ENCODE measurements at places on chromosomes 6 and 20.

DNA sequence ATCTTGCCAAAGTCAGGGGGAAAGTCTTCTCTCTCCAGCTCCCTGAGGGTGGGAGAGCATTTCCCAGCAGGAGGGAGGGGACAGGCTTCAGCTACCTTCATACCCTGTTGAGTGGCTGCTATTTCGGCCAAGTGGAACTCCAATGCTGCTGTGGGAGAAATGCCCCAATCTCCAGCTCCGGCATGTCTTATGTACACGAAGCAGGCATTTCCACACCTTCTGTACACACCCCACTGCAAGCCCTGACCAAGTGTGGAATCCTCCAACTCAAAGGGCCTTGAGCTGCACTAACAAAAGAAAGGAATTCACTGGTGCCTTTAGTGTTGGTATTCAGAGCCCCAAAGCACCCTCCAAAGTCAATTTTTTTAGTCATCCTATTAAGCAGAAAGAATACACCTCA is 313.6 kb upstream of the NT5E start:
- DNase-seq, result no peak

DNA sequence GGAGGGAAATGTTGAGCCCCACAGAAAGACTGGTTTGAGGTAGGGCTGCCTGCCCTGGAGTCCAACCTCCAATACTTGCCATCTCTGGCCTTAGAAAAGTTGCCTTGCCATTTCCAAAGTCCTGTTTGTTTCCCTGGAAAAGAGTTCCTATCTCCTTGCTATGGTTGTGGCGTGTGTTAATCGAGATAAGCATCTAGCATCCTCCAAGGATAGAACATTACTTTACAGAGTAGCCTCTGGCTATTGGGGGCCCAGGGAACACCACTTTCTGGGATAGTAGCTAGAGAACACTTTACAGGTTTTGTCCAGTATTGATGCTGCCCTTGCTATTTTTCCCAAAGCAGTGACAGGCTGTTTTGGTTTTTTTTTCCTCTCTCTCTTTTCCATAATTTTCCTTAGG is 57.4 kb upstream of the SASH1 start:
- DNase-seq, result no peak

GRCh38 chr6:151034825-151035781 is 169.6 kb downstream of the MTHFD1L start:
- DNase-seq, result no peak

DNA sequence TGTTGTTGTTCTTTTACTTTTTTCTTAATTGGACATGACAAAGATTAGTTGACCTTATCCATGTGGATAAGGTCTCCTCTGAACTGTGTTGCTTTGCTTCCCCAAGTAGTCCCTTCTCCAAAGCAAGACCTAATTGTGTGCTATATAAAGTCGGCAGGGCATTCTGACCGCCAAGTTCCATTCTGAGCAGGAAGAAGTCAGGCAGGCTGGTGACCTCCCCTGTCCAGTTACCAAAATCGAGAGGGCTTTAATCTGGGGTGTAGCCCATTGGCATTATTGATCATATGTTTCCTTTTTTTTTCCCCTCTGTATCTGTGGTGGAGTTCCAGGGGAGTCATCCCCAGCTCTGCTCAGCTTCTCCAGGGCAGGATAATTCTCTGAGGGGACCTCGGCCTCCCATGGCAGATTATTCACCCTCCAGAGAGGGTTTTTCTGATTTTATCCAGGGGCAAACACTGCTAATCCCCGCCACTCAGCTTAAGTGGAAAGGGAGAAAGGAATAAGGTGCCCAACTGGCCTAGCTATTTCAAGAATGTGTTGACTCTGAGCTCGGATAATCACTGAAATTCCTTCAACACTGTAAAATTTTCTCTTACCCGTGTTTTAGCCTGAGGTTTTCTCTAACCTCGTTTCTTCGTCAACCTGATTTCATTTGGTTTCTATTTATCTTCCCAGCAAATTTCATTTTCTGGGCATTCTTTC is 71.8 kb upstream of the L3MBTL3 start:
- DNase-seq, result no peak

DNA sequence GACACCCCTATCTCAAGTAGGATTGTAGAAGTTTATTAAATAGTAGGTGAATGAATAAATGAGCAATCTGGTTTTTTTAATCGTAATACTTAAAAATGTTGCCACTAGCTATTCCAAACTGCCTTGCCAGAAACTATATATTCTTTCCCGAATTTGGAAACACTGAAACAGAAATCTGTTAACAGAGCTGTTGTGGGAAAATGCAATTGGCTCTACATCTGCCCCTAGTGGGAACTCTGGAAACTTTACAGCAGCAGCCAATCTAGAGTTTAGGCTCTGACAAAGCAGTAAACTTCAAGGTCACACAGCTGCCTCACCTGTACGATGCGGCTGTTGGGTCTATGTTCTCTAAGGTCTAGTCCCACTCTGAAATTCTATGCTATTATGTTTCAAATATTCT is 41.7 kb downstream of the SYNE1 start:
- no peak for DNase-seq

GRCh38 chr6:36621371-36621855 is 27.3 kb downstream of the SRSF3 start:
- DNase-seq, result no peak

- no peak for DNase-seq
Measured at GRCh38 chr6:150894191-150894744, 28.8 kb downstream of the MTHFD1L start.

- no peak for DNase-seq
Measured at GRCh38 chr20:62347445-62347844, 19.7 kb downstream of the LAMA5 start.

- no peak for DNase-seq
Measured at GRCh38 chr6:167956491-167956890, 41.0 kb upstream of the KIF25 start.

GRCh38 chr6:37499433-37500293 is at the start of gene CCDC167:
Gene CCDC167 (minus strand): TSS chr6:37499893. CDS start chr6:37499863, 30 bp downstream.
- DNase-seq, result peak; percentile 95

DNA sequence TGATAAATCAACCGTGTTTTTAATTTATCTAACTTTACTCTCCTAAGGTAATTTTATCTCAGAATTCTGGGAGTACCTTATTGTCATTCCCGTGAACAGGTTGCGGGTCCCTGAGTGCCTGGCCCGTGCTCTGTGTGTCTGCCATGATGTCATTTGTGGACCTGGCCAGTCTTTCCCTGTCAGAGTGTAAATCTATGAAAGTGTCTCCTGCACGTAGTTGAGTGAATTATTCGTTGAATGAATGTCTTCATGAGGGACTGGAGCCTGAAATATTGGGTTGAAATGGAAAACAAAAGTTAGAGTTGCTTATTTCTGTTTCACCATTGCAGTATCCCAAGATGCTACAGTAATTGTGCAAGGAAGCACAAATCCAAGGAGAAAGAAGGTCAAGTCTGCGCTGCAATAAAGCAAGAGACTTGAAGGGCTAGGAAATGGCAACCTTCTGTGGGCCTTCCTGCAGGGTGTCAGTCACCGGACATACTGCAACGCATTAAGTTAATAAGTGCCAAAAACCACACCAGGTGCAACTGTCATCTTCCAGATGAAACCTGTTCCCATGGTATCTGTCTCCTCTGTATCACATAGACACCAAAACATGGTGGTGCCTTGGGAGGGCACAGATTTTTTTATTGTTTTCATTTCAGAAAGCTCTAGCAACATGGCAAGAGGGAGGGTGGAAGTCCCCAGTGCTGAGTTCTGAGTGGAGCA is 135.5 kb downstream of the ZDHHC14 start:
- no peak for DNase-seq

GRCh38 chr20:15098351-15098750 is 760.9 kb upstream of the FLRT3 start:
- DNase-seq, result no peak

- DNase-seq, result no peak
Measured at GRCh38 chr6:6006006-6006427, 708 bp downstream of the NRN1 start.

DNA sequence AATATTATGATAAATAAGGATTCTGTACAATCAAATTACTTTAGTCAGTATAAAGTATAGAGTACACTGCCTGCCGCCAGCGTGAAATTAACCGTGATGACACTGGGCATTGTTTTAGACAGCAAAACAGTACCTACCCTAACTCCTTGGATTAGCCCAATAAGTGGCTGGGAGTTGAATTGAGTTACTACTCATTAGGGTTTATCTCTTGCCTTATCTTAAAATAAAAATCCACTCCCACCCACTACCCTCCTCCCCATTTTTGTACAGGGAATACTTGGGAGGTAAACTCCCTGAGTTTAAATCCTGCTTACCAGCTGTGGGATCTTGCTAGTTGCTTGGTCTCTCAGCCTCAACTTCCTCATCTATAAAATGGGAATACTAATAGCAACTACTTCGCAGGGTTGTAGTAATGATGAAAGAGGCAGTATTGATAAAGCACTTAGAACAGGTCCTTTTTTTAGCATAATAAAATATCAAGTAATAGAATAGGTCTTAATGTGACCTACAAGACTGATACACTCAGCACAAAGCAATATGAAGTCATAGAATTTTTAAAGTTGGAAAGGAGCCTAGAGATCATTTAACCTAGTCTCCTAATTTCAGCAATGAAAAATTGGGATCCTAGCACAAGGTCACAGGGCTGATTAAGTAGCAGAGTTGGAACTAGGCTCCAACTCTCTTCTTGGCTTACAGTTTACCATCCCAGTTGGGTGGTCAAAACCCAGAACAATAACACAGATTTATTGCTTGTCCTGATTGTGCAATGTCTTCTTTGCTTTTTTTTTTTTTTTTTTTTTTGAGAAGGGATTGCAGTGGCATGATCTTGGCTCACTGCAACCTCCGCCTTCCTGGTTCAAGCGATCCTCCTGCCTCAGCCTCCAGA is 23.8 kb downstream of the PHACTR2 start:
- DNase-seq, result no peak

GRCh38 chr20:63695424-63696305 is 787 bp upstream of the TNFRSF6B start:
- DNase-seq, result no peak

GRCh38 chr6:126102358-126102757 is 116.0 kb downstream of the TRMT11 start:
- no peak for DNase-seq

DNA sequence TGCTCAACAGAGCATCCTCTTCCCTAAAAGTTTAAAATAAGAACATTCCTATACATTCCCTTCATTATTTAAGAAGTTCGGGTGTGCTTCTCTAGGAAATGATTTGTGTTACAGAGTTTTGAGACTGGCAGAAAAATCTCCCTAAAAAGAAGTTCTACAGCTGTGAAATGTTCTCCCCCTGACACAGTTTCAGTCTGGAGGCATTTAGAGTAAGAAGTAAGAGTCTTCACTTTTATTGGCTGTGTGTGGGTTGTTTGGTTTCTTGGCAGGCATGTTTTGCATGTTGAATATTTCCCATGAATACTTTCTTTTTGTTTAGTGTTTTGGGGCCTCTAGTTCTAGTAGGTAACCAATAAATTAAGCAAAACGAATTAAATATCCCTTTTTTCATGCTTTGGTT is 195.9 kb downstream of the TENT5A start:
- DNase-seq, result no peak

- no peak for DNase-seq
Measured at GRCh38 chr20:8461186-8461585, 329.1 kb downstream of the PLCB1 start.

GRCh38 chr6:75065523-75065922 is 140.3 kb downstream of the COL12A1 start:
- no peak for DNase-seq

DNA sequence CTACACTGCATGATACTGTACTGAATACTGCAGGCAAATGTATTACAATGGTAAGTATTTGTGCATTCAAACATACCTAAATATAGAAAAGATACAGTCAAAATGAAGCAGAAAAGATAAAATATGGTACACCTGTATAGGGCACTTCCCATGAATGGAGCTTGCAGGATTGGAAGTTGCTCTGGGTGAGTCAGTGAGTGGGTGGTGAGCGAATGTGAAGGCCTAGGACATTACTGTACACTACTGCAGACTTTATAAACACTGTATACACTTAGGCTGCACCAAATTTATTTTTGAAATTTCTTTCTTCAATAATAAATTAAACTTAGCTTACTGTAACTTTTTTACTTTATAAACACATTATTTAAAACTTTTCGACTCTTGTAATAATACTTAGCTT is 213.1 kb downstream of the ATXN1 start:
- no peak for DNase-seq

- DNase-seq, result no peak
Measured at GRCh38 chr6:30113841-30114240, 951 bp upstream of the TRIM31 start.

GRCh38 chr6:159578629-159579028 is 114.4 kb downstream of the SOD2 start:
- no peak for DNase-seq

GRCh38 chr6:39923394-39923793 is 10.9 kb downstream of the MOCS1 start:
- no peak for DNase-seq

DNA sequence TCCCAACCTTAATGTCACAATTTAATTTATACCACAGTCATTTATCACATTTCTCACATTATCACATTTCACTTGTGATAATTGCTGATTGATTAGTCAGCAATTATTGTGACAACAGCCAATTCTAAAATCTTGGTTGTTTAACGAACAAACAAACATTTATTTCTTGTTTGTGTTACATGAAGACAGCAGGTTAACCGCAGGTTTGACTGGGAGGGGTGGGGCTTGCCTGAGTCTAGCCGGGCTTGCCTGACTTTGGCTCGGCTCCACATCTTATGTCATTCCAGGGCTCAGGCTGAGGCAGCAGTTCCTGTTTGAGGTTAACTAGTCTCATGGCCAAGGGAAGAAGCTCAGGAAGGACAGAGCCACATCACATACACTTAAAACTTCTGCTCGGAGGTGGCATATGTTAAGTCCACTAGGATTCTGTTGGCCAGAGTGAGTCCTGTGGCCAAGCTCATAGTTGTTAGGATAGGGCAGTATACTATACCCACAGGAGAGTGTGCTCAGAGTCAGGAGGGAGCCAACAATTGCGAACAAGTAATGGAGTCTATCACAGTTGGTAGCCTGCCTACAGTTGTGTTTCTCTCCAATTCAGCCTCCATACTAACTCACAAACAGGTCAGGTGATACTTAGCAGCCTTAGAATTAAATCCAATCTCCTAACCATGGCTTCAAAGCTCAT is 90.0 kb upstream of the IFNGR1 start:
- DNase-seq, result no peak

DNA sequence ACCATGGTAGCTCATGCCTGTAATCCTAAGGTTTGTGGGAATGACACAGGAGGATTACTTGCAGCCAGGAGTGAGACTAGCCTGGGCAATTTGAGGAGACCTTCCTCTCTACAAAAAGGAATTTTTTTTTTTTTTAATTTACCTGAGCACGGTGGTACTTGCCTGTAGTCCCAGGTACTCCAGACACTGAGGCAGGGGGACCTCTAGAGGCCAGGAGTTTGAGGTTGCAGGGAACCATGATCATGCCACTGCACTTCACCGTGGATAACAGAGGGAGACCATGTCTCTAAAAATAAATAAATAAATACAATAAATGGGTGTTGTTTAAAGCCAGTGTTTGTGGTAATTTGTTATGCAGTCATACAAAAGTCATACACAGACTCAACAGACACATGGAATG is 2.4 kb upstream of the HLA-F start:
- no peak for DNase-seq

All from stimulated activated CD8-positive, alpha-beta memory T cell treated with anti-CD3 and anti-CD28 coated beads, Interleukin-7, amount 100 ng/mL, for 4 hours (primary cell).